Fibroblast of gingiva (primary cell): ENCODE measurements at places on chromosomes 5 and 9.

GRCh38 chr9:78539904-78540303 lies 243.0 kb downstream of the PSAT1 start:
- peak; percentile 70 for DNase-seq

GRCh38 chr5:178794433-178794832 lies 64.0 kb upstream of the ZNF354A start:
- no peak for DNase-seq

GRCh38 chr5:177096162-177097015 lies 9.7 kb downstream of the FGFR4 start:
- no peak for DNase-seq

DNA sequence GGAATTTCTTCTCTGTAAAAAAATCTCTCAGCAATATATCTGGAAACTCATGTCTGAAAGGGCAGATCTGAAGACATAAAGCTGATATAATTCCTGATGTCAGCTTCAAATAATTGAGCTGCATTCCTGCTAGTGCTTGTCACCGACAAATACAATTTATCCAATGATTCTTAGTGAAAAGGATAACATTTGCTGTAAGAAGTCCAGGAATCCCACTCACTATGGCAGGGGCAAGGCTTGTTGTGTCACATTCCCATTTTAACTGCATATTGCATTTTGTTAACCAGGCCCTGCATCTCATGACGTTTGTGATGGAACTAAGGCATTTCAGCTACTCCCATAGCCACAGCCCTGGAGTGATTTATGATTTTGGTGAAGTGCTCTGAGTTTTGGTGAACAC lies 160.1 kb upstream of the DAB2 start:
- no peak for DNase-seq

DNA sequence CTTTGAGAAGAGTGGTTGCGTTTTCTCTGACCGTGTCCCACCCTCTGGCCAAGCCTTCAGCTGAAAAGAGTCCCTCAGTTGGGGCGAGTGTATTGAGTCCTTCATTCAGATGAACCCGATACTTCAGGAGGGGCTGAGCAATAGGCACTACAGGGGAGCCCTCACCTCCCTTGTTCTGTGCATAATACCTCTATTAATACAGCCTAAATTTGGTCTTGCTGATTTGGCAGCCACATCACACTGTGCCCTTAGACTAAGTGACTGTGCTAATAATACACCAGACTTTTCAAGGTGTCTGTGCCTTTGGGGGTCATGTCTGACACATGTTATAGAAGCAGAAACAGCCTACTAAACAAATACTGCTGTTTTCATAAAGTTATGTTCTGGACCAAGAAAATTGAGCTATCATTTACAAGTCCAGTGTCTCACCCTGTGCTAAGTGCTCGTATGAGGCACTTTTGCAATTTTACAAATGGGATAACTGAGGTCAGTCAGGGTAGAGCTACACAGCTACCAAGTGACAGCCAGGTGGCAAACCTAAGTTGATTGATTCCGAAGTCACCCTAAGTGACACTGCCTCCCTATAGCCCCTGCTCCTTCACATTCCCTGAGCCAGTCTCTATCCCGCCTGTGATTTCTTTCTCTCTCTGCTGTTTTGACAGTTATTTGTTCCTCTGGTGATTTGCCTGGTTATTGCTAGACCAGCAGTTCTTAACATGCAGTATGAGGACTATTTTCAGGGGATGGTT lies 56.0 kb downstream of the RAD23B start:
- no peak for DNase-seq

GRCh38 chr5:94908889-94909480 lies 290.5 kb downstream of the SLF1 start:
- peak; percentile 32 for DNase-seq
